ENCODE measurements at places on chromosomes 7 and 10.
A peak's percentile ranks its signal among the peaks of the same experiment; 100 is the strongest.

- DNase-seq = peak; percentile 44
Measured at GRCh38 chr7:22154143-22154529, 202.8 kb downstream of the RAPGEF5 start.

GRCh38 chr7:6654113-6654841, 17.2 kb downstream of the ZNF316 start:
- DNase-seq = no peak

- no peak for DNase-seq
Measured at GRCh38 chr7:49670991-49671390, 102.4 kb upstream of the VWC2 start.

DNA sequence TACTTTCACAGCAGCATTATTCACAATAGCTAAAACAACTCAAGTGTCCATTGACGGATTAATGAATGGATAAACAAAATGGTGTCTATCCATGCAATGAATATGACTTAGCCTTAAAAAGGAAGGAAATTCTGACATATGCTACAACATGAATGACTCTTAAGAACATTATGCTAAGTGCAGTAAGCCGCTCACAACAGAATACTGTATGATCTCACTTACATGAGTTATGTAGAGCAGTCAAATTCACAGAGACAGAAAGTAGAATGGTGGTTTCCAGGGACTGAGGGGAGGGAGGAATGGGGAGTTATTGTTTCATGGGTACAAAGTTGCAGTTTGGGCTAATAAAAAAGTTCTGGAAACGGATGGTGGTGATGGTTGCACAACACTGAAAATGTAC, 282.0 kb downstream of the GRID1 start:
- DNase-seq = no peak

GRCh38 chr7:6530626-6531491, 20.4 kb downstream of the GRID2IP start:
- no peak for DNase-seq

DNA sequence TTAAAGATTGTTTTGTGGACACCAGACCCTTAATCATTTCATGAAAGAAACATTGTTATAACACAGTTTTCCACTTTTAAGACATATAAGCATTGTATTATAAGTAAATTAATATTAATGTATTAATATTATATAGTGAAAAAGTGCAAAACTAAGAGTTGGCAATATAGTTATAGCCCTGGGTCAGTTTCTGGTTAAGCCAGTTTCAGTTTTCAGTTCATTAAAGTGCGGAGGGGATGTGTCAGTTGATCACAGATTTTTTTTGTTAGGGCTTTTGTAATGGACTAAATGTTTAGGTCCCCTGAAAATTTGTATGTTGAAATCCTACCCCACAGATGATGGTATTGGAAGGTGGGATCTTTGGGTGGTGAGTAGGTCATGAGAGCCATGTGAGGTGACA, 45.7 kb upstream of the GPR37 start:
- DNase-seq = no peak

DNA sequence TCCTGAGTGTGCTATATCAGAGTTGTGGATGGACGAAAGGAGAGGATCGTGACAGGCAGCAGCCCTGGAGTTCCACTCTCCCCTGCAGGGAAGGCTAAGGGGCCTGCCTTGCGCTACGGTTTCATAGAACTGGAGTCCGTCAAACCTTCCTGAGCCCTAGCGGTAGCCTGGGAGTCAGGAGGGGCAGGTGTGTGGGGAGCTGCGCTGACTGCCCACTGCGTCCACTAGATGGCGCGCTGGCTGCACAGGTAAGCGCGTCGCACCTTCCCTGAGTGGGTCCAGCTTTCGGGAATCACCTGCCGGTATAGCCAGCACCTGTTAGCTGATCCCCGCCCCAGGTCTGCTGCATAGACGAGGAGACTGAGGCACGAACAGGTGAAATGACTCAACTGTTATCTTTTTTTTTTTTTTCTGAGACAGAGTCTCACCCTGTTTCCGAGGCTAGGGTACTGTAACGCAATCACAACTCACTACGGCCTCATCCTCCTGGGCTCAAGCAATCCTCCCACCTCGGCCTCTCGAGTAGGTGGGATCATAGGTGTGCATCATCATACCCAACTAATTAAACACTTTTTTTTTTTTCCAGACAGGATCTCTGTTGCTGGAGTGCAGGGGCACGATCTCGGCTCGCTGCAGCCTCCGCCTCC, 20.2 kb upstream of the BAIAP2L1 start:
- DNase-seq = no peak

DNA sequence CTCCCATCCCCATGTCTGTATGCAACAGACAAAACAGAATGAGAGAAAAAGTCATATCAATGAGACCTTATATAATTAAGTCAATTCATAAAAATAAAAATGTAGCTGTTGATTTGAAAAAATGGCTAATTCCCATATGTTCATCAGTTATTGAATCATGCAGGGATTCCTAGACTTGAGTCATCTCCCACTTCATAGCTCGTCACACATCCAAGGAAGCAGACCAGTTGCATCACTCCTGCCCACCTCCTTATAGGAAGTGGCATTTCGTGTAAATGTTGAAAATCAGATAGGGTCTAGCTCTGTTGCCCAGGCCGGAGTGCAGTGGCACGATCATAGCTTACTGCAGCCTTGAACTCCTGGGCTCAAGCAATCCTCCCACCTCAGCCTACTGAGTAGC, 56.1 kb upstream of the SH2B2 start:
- DNase-seq = no peak

DNA sequence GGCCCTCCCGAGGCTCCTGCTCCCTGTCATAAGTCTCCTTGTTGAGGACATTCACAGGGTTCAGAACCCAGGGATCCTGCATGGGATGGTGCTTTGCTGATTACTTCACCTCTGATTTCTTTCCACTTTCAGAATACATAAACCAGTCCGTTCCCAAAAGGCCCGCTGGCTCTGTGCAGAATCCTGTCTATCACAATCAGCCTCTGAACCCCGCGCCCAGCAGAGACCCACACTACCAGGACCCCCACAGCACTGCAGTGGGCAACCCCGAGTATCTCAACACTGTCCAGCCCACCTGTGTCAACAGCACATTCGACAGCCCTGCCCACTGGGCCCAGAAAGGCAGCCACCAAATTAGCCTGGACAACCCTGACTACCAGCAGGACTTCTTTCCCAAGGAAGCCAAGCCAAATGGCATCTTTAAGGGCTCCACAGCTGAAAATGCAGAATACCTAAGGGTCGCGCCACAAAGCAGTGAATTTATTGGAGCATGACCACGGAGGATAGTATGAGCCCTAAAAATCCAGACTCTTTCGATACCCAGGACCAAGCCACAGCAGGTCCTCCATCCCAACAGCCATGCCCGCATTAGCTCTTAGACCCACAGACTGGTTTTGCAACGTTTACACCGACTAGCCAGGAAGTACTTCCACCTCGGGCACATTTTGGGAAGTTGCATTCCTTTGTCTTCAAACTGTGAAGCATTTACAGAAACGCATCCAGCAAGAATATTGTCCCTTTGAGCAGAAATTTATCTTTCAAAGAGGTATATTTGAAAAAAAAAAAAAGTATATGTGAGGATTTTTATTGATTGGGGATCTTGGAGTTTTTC, 159.8 kb upstream of the LANCL2 start:
- no peak for DNase-seq

GRCh38 chr10:123878666-123879303, 12.8 kb downstream of the CPXM2 start:
- no peak for DNase-seq

- no peak for DNase-seq
Measured at GRCh38 chr7:120916538-120916937, 34.0 kb upstream of the ING3 start.

- no peak for DNase-seq
Measured at GRCh38 chr10:18620856-18621255, 30.5 kb downstream of the NSUN6 start.

DNA sequence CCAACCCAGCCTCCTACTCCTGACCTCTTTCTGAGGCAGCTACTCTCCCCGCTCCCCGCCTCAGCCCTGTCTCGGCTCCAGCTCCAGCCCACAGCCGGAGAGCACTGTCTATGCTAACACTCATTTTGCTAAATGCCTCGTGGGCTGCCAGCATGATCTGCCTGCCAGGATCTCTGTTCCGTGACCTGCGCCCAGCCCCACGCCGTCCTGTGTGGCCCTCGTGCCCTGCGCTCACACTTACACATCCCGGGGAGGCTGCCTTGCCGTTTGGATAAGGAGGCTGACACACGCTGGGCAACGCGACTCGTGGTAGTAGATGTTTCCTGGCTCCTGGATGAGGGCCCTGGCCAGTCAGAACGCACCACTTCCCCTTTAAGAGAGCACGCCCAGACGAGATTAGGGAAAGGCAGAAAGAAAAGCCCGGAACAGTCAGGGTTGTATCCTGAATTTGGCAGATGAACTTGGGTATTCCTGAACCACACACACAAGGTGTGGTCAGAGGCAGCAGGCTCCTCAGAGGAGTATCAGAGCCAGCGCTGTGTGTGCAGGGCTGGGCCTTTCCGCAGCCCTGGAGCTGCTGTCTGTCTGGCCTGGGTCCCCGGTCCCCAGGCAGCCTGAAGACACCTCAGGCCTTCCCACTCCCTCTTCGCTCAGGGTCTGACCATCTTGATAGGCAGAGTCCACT, 97.7 kb upstream of the EFCAB10 start:
- peak; percentile 33 for DNase-seq

GRCh38 chr7:136163340-136163801, 186.2 kb upstream of the MTPN start:
- DNase-seq = no peak

GRCh38 chr7:72099784-72100183, 312.4 kb downstream of the CALN1 start:
- no peak for DNase-seq

GRCh38 chr10:43862756-43863155, 214.1 kb upstream of the ZNF32 start:
- no peak for DNase-seq

GRCh38 chr10:114038819-114039218, 4.8 kb upstream of the ADRB1 start:
- no peak for DNase-seq

DNA sequence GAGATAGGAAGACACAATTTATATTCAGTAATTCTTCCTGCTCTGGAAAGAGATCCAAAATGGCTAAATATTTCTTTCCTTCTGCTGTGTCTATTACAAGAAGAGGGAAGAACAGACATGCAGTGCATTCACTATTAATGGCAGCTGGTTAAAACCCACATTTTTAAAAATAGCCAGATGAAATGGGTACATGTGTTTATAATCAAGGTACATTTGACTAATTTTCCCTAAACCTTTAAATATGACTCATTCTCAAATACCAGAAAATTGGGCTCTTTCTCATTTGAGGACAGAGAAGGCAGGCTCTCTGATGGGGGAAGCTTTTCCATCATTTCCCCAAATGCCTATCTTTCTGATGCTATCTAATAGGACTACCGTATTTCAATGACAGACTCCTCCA, 215.7 kb upstream of the HABP2 start:
- no peak for DNase-seq

GRCh38 chr10:30736685-30737232, 107.2 kb upstream of the LYZL2 start:
- DNase-seq = no peak

DNA sequence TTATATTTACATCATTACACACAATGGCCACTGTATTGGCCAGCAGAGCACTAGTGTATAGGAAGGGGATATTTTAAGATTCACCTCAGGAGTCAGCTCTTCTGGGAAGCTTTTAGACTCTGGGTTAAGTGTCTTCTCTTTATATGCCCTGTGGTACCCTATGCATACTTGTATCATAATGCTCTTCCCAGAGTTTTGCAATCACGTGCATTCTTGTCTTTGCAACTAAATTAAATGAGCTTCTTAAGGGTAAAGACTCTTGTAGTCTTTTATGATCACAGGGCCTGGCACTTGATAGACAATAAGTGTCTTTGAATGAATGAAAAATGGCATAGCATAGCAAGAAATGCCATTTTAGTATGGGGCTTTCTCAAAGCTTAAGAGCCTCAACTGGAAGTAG, 35.4 kb upstream of the ARMS2 start:
- no peak for DNase-seq

- no peak for DNase-seq
Measured at GRCh38 chr7:158032561-158033115, 555.0 kb downstream of the PTPRN2 start.

DNA sequence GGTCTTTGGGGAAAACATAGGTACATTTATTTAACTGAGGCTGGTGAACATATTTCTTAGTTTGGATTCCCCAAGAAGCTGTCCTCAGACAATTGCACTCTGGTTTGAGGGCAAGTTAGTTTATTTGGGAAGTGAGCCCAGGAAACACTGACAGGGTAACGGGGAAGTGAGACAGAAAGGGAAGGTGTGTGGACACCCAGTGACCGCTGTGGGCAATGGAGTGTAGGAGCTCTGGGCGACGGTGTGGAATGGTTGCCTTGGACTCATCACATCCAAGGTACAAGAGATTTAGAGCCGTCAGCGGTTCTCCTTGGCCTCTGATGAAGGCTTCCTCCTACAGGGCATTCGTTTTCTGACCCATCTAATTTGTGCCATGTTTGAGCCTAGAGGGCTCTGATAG, 7.1 kb downstream of the MRC1 start:
- no peak for DNase-seq

DNA sequence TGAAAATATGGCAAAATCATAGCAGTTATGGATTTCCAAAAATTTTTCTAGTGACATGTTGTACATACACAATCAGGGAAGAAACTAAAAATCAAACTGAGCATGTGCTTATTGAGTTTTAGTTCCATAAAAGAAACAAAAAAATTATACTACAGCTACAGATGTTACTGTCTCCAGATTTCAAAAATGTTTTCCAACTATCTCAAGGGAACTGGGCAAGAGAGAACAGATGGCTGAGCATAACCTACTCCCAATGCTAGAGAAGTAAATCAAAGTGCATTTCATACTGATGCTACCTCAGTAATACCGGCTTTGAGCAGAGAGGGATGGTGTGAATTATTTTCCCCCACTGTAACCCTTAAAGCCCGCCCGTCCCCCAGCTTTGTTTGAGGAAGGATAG, 40.7 kb upstream of the KMT2C start:
- no peak for DNase-seq
